ENCODE measurements at places on chromosomes 7 and 10.
A peak's percentile ranks its signal among the peaks of the same experiment; 100 is the strongest.

DNA sequence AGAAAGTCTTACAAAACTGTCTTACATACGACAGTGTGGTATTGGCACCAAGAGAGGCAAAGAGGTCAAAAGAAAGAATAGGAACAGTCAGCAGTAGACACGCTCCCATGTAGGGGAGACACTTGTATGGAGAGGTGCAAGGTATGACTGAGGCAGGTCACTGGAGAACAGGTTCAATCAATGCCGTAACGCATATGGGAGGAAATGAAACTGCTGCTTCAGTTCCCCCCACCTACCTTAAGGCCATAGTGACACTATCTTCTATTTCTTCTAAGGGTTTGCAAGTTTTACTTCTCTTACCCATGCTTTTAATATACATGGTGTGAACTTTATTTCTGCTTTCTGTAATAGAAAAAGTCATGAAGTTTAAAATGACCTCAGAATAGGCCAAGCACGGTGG, 5.5 kb upstream of the PITRM1 start:
- no peak for DNase-seq

GRCh38 chr10:78853864-78854263, 214.9 kb upstream of the ZMIZ1 start:
- DNase-seq = no peak

DNA sequence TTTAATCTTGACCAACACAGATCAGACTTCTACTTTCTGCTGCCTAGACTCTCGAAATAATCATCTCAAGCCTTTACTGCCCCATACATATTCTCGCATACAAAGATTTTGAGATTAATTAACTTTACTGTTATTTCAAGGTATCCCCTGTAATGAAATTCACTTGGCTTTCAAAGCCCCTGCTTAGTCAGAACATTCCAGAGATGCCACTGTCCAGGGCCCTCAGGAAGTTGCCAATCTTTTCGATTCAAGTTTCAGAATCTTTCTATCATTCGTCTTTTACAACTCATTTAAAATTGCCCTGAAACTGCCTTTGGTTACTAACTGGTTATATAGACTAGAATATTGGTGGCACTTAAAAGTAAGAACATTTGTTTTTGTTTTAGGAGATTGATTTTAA, 320.2 kb downstream of the CDK14 start:
- no peak for DNase-seq

DNA sequence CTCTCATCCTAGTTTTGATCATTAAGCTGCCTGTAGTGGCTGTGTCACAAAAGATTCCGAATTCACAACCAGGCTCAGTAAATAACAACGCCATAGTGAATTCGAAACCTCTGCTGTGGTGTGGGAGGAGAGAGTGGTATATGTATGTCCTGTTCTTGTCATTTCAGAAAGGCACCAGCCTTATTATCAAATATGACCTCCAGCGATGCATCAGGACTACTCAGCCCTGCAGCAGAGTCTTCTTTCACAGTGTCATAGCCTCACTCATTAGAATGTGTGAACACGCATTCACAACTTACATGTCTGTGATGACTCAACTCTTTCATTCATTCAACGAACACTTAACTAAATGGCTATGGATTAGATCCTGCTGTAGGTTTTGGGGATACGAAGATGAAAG, 15.3 kb downstream of the AOC1 start:
- DNase-seq = no peak

DNA sequence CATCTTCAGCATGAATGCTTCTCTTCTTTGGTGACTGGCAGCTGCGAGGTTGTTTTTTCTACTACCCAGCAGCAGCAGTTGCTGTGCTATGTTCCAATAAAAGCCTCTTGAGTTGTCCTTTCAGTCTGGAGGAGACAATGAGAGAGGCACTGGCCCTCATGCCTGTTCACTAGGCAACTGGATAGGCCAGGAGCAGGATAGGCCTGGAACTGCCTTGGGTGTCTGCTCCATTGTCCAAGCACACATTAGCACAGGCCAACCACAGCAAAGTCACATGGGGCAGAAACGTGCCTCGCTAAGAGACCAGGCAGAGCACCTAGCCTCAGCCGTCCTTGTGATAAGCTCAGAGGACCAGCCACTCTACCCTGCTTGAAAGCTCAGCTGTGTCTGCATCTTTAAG, 76.9 kb upstream of the PDCD4 start:
- no peak for DNase-seq

- peak; percentile 84 for DNase-seq
Observed at GRCh38 chr10:114714281-114714741, 56.2 kb upstream of the ABLIM1 start.

GRCh38 chr7:24834128-24834798, 77.0 kb upstream of the GSDME start:
- DNase-seq = no peak

GRCh38 chr10:85400981-85401695, 965.5 kb downstream of the GRID1 start:
- no peak for DNase-seq

DNA sequence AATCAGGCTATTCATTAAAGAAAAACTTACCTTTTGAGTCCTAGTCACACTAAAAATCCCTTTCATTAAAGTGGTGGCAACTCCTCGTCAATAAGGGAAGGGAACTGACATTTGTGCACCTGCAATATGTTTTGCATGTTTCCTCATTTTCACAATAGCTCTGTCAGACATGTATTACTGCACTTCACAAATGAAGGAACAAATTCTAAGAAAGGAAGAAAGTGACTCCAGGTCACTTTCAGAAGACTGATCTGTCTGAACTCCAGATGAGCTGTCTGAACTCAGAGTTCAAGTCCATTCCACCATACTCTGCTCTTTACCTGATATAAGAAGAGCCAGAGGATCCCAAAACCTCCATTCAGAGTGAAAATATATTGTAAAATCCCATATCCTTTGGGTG, 50.3 kb upstream of the GSAP start:
- DNase-seq = no peak

DNA sequence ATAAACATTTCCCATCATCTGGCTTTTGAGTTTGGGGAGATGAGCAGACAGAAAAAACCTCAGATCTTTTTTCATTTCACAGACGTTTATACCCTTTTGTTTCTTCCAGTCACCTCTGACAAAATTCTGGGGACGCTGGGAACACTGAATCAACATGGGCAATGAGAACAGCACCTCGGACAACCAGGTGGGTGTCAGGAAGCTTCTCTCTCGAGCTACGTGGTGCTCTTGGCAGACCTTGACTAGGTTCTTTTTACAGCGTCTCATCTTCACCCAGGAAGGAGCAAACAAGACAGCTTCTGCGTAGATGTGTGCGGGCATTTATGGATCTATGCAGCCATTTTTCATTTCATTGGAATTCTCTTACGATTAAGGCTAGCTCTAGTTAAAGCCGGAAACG, 32.9 kb downstream of the TACC2 start:
- DNase-seq = no peak

DNA sequence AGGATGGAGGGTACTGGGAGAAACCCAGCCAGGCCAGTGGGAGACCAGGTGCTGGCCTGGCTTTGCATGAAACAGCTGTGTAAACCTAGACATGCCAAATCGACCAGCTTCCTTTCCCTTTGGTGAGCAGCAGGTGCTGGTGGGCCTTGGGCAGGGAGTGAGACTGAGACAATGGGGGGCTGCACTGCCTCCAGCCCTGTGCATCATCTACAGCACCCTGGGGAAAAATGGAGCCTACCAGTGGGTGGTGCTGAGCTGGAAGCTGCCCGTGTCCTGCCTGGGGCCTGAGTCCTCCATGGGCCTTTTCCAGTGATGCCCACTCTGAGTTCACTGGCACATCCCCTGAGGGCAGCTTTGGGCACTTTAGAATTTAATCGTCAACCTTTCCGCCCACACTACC, 19.2 kb upstream of the DDC start:
- no peak for DNase-seq

DNA sequence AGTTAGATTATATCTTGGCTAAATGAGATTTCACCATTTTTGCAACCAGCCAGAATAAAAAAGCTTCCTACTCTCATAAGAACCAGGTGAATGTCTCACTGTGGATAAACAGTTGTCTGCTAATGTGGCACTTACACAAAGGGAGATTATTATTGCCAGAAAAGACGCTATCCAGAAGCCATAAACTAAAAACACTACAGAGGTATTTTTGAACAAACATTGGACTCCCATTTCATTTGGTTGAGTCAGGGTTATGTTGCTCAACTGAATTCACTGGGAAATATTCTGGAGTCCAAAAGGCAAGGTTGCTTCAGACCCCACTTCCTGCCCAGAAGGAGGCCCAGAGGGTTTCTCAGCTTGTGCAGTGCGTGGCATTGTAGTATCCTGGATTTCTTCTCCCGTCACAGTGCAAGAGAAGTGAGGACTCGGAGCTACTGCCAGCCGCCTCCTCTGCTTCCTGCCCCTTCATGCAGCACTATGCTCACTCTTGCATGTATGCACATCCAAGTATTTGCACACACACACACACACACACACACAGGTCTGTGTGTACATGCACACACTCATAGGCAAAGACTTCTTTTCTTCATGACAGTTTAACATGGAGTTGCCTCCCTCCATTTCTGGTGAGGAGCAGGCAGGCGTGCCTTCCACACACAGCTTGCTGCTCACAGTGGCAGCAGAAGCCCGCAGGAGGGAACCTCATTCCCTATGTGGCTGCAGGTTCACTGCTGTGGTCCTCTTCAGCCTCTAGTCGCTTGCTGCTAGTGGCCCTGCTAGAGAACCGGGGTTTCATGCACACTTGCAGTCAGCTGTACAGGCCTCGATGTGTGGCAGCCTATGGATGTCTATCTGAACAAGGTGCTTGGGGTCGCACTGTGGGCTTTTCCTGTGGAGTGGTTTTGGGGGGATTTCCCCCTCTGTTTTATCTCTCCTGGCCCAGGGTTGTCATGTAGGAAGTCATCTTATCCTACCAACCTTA, 10.1 kb downstream of the DENND10 start:
- no peak for DNase-seq

DNA sequence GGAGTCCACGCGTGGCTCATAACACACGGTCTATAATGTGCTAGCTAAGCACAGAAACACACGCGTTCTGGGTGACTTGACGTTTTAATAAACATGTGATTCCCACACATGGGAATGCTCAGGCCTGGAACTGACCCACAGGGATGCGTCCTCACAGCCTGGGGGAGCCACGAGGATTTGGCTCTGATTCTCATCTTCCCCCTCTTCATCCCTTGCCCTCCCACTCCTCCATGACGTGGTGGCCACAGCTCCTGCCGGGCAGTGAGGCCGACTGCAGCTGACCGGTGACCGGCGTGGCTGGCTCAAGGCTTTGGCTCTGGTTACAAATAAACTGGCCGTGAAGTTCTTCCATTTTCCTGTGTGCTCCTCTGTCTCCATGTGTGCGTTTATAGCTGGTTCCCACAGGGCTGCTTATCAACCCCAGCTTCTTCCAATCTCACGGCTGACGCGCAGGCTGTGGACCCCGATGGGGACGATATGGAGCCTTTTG, 40.9 kb upstream of the KLF6 start:
- DNase-seq = no peak

DNA sequence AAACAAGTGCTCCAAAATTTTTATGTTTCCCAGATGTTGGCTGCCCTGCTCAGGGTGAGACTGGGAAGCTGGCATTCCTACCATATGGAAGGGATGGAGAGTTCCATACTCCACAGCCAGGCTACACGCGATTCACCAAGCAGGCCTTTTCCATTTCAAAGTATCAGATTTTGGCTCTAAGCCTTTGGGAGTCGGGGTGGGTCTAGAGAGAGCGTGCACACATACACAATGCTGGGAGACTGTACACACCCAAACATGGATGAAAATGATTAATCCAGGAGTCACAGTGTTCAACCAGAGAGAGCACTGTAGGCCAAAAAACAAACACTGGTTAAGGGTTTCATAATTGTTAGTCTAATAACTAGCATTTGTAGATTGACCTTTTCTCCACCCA, 295.0 kb downstream of the BICC1 start:
- DNase-seq = no peak

GRCh38 chr10:15545884-15546283, 173.8 kb downstream of the ITGA8 start:
- DNase-seq = no peak

DNA sequence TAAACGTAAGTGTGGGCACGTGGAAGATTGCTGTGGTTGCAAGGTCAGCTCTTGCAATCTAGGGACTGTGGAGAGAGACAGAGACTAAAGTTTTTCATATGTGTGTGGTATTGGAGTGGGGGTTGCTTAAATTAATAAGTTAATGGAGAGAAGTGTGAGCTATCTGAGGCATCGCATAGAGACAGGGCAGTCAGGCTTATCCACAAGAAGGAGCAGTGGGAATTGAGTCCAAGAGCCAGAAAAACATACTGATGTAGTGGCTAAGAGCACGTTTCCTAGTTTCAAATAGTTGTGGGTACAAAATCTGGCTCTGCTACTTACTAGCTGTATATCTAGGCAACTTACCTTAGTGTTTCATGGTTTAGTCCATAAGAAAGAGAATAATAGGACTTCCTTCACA, 65.8 kb downstream of the SORCS3 start:
- no peak for DNase-seq

DNA sequence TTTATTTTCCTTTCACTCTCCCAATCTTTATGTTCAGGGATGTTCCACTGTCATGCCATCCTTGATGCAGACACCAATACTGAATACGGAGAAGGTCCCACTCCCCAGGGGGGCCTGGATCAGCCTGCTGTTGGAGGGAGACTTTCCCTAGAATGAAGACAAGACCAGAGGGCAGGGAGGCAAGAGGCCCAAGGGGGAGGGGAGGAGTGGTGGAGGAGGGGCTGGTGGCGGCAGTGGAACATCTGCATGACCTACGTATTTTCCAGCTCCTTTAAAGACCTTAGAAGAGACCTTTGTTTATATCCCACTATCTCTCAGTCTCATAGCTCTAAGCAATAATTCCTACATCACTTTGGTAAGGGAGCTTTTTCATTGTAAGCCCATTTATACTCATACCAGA, 183.0 kb downstream of the HECW1 start:
- DNase-seq = no peak

DNA sequence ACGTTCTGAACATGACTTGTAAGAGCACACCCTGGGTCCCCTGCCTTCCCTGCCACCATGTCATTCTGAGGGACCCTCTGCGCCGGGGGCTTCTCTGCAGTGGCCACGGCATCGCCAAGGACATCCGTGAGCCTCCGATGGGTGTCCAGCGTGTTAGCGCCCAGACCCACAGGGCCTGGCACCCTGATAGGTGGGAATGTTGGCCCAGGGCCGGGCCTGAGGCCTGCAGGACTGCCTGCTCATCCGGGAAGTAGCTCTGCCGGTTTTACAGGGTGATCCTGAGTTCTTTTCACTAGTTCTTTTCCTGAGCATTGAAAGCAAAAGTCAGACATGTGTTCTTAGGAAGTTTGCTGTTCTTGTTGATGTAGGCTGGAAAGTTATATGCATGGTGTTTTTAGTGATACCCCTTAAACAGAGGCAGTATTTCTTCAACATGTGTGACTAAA, 54.5 kb downstream of the WDR37 start:
- DNase-seq = no peak

DNA sequence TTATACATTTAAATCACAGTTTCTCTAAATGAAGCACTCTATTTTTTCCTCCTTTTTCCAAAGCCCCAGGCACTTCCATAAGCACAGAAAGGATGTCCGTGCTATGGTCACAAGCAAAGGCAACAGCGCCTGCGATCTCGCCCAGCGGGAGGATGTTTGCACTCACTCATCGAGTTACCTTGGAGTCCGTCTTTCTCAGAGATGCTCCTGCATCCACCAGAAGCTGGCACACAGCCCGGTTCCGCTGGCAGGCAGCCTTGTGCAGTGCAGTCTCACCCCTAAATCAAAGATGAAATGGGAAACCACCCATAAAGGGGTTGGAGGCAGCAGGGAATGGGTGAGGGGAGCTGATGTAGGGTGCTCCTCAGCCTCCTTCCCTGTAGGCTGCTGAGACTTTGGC, 51.9 kb upstream of the PTN start:
- no peak for DNase-seq

GRCh38 chr10:112394475-112394875, 20.6 kb downstream of the ACSL5 start:
- no peak for DNase-seq

GRCh38 chr7:14400271-14400670, 410.8 kb upstream of the ETV1 start:
- no peak for DNase-seq
